ENCODE measurements at places on chromosomes 13 and 19. TPM values are rescaled to one million over a fixed set of nuclear protein-coding genes. Genes with fewer than 3 reads are reported as not detected.
A peak's percentile ranks its signal among the peaks of the same experiment; 100 is the strongest.

Gene SYCN
- total RNA-seq = 0.37 TPM

- no peak for DNase-seq
Measured at GRCh38 chr13:98540476-98540875, 36.4 kb downstream of the STK24 start.

DNA sequence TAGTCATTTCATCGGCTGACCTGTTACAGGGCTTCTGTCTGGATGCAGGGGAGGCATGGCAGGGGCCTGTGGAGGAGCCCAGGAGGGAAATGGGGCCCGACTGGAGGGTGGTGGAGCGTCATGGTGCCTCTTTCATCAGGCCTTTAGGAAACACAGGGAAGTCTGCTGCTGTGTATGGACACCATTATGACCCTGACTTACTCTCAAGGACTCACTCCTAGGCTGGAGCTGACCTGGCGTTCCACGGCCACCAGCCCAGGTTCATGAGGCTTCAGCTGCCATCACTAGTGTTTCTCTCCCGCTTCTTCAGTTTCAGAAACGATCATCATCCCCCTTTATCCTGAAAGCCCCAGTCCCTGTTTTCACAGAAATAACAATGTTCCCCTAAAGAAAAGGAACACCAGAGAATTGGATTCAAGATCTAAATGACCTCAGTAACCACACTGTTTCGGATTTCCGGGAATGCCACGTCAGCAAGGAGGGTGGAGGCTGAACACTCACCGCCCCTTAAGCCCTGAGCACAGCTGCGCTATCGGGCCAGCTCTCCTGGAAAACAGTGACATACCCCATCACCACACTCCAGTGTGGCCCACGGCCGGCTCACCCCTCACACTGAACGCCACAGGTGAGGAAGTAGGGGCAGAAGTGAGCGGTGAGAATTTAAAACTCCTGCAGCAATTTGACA lies 67.6 kb downstream of the SOX1 start:
- DNase-seq = no peak

Gene ZNF554
- 6.2 TPM for total RNA-seq

- no peak for DNase-seq
Measured at GRCh38 chr19:54336893-54337857, 1.8 kb downstream of the LILRA4 start.

GRCh38 chr13:76225815-76226489 lies 589.8 kb downstream of the LMO7 start:
- no peak for DNase-seq

Gene MED16
- 88.8 TPM for total RNA-seq

- DNase-seq = no peak
Measured at GRCh38 chr13:33446821-33447725, 161.5 kb upstream of the STARD13 start.

Gene CD70
- total RNA-seq = 1.7 TPM

DNA sequence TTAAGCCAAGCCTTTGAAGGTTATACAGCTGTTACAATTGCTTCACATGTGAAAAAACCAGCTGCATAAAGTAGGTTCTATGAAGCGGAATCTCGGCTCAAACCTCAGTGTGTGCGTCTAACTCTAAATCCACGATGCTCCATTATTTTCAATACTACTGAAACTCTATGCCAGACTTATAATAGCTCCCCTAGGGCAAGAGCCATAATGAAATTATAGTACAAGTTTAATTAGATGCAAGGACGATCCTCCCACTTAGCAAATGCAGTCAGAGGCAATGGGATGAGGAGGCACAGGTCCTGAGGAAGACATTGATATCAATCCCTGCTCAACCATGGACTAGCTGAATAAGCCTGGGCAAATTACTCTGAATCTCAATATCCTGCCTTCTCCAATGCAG lies 31.1 kb downstream of the SLC7A1 start:
- no peak for DNase-seq

DNA sequence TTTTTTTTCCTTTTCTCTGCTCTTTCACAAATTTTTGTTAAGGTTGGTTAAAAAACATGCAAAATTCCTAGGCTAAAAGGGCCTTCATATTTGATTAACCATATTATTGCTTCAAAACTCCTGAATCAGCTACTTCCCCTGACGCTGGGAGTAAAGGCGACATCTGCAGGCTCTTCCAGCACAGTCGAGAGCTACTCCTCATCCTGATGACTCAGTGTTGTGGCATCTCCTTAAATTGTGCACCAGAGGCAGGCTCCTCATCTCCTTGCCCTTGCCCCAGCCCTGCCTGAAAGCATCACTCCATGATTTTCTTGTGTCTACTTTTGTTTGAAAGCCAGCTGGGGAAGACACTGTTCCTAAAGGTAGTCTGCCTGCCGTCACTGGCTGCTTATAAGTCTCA lies 24.5 kb upstream of the SOX1 start:
- no peak for DNase-seq

GRCh38 chr19:7535047-7535997 lies at the start of gene PNPLA6:
Gene PNPLA6 (plus strand): TSS chr19:7535717. CDS start chr19:7535789, 72 bp downstream.
- DNase-seq = peak; percentile 96

DNA sequence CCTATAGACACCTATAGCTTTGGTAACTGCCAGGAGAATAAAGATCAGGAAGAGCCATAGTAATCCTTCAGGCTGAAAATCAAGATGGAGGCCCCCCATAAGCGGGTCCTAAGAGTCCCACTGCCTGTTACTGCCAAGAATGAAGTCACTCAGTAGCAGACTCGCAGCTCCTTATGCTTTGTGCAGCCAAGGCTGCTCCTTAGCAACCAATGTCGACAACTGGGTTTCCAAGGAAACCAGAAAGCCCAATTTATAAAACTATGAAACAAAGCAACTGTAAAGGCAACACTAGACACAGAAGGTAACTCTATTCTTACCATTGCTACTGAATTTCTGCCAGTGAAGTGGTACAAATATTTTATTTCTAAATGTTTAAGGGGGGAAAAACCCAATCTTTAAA lies 56.5 kb downstream of the DCLK1 start:
- no peak for DNase-seq

DNA sequence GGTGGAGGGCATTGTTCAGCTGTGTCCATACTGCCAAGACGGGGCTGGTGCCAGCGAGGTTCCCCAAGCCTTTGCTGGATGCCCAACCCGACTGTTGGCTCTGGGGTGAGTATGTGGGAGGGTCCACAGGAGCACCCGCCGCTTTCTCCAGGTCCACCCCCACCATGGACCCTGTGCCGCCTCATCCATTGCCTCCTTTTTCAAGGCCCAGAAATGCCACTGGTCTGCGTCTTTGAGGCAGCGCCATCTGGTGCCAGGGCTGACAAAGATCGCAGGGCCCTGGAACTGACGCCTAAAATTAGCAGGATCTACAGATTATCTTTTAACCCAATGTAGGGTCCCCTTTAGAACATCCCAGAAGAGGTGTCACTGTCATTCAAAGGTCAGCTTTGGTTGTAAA lies 34.6 kb downstream of the NFIX start:
- DNase-seq = peak; percentile 72

- DNase-seq = no peak
Measured at GRCh38 chr13:23460309-23460708, 26.8 kb upstream of the SACS start.
